ENCODE measurements at places on chromosomes 12 and 14. TPM values are rescaled to one million over a fixed set of nuclear protein-coding genes. Genes with fewer than 3 reads are reported as not detected.

DNA sequence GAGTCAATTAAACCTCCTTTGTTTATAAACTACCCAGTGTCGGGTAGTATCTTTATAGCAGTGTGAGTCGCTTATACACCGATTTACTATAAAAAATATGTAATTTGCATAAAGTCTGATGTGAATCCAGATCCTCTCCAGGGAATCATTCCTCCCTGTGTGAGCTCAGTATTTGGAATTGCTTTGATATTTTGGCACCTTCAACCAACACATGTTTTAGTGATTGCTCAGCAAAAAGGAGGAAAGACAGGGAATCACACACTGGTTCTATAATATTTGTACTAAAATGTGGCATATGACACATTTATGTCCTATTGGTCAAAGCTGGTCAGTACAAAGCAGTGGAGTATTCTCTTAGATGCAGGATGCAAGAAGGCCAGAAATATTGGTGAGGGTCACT is 703.9 kb upstream of the ATXN7L3B start:
- DNase-seq = peak; percentile 15

DNA sequence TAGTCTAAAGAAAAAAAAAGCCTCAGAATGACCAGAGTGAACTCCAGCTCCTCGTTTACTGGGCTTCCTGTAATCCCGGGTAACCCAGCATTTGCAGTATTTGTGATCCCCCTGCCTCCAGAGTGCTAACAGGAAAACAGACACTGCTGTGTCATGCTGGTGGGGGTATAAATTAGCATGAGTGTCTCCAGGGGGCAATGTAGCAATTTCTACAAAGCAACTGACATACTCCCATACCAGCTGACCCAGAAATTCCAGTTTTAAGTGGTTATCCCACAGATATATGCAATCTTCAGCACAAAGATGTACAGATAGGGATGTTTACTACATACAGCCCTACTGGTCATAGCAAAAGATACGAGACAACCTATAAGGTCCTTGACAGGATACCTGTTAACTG is 18.8 kb downstream of the TTC7B start:
- no peak for DNase-seq

DNA sequence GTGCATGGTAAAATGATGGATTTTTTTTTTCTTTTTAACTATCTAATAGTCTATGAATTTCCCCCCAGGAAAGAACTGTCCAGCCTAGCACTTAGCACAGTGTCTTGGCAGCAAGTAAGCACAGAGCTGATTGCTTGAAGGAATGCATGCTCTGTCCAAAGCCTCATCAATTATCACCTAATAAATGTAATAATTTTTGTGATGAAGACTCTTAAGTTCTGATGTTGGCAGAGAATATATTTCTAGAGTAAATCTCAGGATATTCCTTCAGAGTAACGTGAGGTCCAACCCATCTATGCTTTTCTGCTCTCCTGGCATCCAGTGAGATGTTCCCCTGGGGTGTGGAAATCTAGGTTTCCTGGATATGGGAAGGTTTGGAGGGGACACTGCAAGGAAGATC is 152.4 kb downstream of the TMX1 start:
- no peak for DNase-seq

- DNase-seq = no peak
Observed at GRCh38 chr12:62372134-62372533, 94.5 kb upstream of the MON2 start.

DNA sequence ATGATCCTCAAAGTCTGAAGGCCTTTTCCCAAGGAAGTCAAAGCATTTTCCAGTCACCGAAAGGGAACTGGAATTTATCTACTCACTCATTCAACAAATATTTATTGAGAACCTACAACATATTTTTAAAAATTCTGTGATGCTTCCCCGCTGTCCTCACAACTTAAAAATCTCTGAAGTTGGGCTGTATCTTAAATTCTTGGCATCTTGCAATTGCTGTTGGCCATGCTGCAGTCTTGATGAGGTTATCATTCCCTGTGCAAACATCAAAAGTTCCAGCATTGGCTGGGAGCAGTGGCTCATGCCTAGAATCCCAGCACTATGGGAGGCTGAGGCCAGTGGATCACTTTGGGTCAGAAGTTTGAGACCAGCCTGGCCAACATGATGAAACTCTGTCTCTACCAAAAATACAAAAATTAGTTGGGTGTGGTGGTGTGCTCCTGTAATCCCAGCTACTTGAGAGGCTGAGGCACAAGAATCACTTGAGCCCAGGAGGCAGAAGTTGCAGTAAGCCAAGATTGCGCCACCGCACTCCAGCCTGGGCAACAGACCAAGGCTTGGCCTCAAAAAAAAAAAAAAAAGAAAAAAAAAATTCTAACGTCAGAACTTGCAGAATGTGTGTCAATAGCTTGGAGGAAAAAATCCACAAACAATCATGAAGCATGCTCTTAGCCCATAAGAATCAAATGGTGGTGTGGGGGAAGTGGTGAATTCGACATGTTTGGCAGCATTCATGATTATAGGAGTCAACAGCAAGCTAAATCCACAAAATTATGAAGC is 34.9 kb downstream of the CCDC177 start:
- peak; percentile 30 for DNase-seq

- no peak for DNase-seq
Observed at GRCh38 chr12:43878050-43878449, 42.2 kb downstream of the TMEM117 start.

DNA sequence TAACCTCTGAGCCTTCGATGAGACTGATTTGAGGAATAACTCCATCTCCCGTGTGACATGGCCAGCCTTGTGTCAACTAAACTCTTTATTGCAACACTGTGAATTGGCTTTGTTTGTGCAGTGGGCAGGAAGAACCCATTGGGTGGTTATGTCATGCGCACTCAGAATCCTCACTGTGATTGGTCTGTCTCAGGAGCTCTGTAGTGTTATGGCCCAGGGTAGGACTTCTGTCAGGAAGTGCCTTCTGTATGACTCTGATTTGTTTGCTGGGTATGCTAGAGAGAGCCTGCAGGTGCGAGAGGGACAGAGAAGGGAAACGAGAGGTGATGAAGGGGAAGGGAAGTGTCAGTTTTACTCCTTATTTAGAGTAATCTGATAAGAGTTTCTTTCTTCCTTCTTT is 71.5 kb upstream of the DCD start:
- DNase-seq = no peak

DNA sequence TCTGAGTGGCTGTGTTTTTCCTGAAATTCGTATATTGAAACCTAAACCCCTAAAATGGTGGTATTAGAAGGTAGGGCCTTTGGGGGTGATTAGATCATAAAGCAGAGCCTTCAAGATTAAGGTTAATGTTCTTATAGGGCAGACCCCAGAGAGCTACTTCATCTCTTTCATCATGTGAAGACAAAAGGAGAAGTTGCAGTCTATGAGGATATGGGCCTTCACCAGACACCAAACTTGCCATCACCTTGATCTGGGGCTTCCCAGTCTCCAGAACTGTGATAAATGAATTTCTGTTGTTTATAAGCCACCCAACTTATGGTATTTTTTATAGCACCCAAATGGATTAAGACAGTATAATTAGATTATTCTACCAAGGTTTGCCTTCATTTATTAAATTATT is 275.0 kb upstream of the ATP2B1 start:
- no peak for DNase-seq

DNA sequence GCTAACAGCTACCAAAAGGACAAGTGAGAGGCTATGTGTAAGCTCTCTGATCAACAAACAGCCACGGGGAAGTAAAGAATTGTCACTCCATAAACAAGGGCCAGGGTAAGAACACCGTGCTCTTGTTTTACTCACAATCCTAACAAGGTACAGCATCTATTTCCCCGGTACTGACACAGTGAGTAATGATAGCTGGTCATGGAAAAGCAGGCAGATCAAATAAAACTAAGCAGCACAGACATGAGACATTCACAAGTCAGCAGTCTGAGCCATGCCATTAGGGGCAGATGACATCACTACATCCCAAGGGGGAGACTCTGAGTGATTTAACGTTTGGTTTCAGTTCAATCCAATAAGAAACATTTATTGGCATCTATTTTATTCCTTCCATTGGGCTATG is 54.4 kb downstream of the ARL6IP4 start:
- DNase-seq = peak; percentile 64

DNA sequence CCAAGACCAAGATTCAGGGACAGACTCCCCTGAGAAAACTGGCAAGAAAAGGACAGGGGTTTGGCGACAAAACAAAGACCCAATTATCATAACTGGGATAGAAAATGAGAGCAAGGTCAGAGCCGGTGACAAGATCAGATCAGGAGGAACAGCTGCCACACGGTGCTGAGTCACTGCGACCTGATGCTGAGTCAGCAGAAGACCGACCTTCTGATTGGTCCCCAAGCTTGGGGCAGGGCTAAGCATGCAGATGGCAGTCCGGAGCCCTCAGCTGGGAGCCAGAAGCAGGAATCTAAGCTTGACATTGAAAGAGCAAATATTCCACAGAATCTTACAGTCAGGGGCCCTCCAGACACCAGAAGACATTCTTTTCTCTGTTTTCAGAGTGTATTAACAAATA is 19.1 kb upstream of the ARMH4 start:
- peak; percentile 54 for DNase-seq

The PPFIA2 gene
- polyA plus RNA-seq = not detected

The IL31 gene
- polyA plus RNA-seq = not detected

The POTEG gene
- not detected for polyA plus RNA-seq

The LRP1 gene
- polyA plus RNA-seq = 8.5 TPM

The NANOG gene
- not detected for polyA plus RNA-seq

The APOF gene
- not detected for polyA plus RNA-seq
